ENCODE measurements at places on chromosomes 2 and 18. TPM values are rescaled to one million over a fixed set of nuclear protein-coding genes. Genes with fewer than 3 reads are reported as not detected.

DNA sequence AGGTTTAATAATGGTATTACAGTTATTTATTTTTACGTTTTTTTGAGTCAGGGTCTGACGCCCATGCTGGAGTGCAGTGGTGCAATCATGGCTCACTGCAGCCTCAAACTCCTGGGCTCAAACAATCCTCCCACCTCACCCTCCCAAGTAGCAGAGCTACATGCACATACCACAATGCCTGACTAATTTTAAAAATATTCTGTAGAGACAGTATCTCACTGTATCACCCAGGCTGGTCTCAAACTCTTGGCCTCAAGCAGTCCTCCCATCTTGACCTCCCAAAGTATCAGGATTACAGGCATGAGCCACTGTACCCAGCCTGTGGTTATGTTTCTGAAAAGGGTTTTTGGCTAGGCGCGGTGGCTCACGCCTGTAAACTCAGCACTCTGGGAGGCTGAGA is 120.8 kb downstream of the ESCO1 start:
- no peak for DNase-seq

DNA sequence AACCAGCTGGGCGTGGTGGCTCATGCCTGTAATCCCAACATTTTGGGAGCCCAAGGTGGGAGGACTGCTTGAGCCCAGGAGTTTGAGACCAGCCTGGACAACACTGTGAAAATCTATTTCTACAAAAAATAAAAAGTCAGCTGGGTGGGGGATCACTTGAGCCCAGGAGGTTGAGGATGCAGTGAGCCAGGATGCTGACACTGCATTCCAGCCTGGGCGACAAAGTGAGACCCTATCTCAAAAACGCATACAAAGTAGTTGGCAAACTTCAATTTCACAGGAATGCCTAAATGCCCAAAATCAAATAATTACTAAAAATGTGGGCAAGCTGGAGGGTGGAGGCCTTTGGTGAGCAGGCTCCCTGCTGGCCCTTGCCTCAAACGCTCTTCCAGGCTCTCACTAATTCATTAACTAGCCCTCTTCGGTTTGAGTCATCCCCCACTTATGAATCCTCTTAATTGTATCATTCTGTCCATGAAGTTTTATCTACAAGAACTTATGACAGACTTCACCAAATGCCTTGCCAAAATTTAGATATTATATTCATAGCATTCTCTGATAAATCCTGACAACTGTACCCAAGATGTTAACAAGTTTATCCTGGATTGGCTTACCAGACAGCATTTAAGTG is 68.7 kb upstream of the ZFP36L2 start:
- DNase-seq, result no peak

DNA sequence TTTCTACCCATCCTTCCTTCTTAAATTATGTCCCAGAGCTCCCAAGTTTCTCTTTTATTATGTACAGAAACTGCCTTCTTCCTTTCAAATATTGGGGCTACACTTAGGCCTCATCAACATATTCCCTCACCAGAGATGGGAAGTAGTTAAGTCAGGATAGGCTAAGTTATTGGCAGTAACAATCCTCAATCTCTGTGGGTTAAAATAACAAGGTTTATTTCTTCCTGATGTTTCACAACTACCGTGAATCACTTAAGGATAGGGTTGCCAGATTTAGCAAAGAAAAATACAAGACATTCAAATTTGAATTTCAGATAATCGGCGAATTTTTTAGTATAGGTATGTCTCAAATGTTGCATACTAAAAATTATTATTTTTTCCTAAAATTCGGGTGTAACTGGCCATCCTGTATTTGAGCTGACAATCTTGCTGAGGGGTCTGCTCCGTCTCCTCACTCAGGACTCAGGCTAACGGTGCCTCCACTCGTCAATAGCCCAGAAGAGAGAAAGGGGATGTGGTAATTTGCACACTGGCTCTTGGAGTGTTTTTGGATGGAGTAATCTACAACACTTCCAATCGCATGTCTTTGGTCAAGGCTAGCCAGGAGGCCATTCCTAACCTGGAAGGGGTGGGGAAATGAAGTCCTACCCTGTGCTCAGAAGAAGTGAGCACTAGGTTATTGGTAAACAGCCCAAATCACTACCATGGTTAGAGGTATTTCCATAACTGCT is 91.7 kb downstream of the ACTR3 start:
- no peak for DNase-seq

- DNase-seq, result no peak
Measured at GRCh38 chr2:54372361-54372760, 83.8 kb upstream of the SPTBN1 start.

DNA sequence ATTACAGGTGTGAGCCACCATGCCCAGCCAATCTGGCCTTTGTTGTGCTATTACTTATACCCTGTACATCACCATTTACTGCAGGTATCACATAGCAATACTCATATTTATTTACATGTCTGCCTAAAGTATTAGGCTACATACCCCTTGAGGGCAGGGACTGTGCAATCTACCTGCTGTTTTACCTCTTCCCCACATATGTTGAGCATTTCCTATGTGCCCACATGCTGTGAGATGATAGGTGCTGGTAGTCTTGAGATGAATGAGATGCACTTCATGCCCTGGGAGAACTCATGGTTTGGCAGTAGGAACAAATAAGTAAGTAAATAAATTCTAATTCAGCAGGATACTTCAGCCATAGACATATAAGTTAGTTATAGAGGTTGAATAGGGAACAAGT is 59.2 kb downstream of the TTC39C start:
- DNase-seq, result no peak

DNA sequence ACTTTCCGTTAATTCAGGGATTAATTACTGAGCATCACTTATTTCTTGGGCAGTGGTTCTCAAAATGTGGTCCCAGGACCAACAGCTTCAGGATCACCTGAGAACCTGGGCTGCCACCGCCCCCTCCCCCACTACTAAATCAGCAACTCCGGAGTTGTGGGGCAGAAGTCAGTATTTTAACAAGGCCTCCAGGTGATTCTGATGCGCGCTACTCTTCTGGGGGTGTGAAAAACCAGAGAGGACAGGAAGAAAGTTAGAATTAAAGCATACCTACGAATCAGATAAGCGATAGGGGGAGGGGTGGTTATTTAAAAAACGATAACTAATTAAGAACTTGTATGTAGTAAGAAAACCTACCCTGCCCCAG is 319 bp downstream of the ZSCAN30 start:
- DNase-seq, result no peak

The LIMS2 gene
- not detected for total RNA-seq

The NHEJ1 gene
- total RNA-seq, result 22.0 TPM

The IL1F10 gene
- total RNA-seq, result not detected
